ENCODE measurements at places on chromosomes 13 and 19. TPM values are rescaled to one million over a fixed set of nuclear protein-coding genes. Genes with fewer than 3 reads are reported as not detected.
A peak's percentile ranks its signal among the peaks of the same experiment; 100 is the strongest.

DNA sequence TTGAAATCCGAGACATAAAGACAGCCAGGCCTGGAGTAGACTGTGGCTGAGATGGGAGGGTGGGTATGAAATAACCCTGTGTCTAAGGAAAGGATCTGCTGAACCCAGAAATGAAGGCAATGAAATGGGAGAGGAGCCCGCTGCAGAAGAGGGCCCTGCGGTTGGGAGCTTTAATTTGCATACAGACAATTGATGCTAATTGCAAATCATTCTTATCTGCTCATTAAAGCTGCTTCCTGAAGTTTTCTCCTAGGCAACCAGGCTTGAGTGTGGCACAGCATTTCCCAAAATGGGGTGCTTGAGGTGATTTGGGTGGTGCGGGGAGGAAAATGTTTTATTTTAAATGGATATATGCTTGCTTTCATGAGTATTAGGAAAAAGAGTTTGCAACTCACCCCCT is 55.4 kb downstream of the DPF1 start:
- no peak for DNase-seq
- H3K27me3 ChIP-seq, result no peaks in the 10 kb centered on the region
- H3K27ac ChIP-seq, result no peak overlapping the region
- no peak overlapping the region for H3K4me3 ChIP-seq
- H3K36me3 ChIP-seq, result peaks cover 8% of the 10 kb centered on the region

- no peak overlapping the region for H3K27ac ChIP-seq
- peaks cover 2% of the 10 kb centered on the region for H3K4me1 ChIP-seq
- DNase-seq, result no peak
- H3K4me3 ChIP-seq, result no peak overlapping the region
Observed at GRCh38 chr19:18179957-18180356, 6.3 kb downstream of the IFI30 start.

GRCh38 chr19:39335168-39335548 is 685 bp downstream of the GMFG start:
- H3K27me3 ChIP-seq, result no peaks in the 10 kb centered on the region
- H3K36me3 ChIP-seq, result peaks cover 35% of the 10 kb centered on the region
- peaks cover 59% of the 10 kb centered on the region for H3K4me1 ChIP-seq
- DNase-seq, result peak; percentile 61
- peak overlapping the region; percentile 96 for H3K4me3 ChIP-seq

- no peaks in the 10 kb centered on the region for H3K27me3 ChIP-seq
- H3K27ac ChIP-seq, result no peak overlapping the region
- no peak overlapping the region for H3K4me3 ChIP-seq
- DNase-seq, result no peak
Observed at GRCh38 chr19:51398096-51398704, 7.8 kb upstream of the C19orf84 start.

DNA sequence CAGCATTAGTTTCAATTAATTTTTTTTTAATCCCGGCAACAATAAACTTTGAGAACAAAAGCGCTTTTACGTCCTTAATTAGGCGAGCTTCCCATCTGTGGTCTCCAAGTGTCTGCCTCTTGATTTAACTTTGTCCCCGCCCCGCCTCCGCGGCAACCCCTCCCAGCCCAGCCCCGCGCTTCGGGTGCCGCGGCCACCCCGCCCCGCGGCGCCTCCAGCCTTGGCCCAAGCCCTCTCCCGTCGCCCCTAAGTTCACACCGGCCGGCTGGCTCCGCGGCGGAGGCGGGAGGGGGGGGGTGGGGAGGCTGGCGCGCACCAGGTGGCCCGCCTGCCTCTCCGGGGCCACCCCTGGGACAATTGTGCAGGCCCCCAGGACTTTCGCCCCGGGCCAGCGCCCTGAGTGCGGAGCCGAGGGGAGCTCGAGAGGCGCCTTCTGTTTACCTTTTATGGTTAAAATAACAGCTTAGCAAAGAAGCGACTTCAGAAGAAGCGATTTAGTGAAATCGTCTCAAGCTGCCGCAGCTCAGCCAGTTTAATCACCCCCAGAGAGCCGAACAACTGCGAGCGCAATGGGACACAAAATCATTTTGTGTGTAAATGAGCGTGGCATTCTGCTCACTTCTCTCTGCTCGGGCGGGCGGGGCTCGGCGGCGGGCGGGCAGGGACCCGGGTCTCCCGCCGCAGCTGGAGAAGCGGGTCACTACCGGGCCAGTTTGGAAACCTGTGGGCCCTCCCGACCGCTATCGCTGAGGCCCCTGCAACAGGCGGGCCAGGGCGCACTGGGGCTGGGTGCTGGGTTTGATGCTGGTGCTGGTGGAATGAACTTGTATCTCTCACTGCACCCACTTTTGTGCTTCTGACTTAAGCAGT is 1.4 kb downstream of the KCTD15 start:
- H3K36me3 ChIP-seq, result no peaks in the 10 kb centered on the region
- H3K27me3 ChIP-seq, result peaks cover 15% of the 10 kb centered on the region
- H3K27ac ChIP-seq, result peak overlapping the region; percentile 37
- DNase-seq, result peak; percentile 44
- H3K4me1 ChIP-seq, result peaks cover 2% of the 10 kb centered on the region

DNA sequence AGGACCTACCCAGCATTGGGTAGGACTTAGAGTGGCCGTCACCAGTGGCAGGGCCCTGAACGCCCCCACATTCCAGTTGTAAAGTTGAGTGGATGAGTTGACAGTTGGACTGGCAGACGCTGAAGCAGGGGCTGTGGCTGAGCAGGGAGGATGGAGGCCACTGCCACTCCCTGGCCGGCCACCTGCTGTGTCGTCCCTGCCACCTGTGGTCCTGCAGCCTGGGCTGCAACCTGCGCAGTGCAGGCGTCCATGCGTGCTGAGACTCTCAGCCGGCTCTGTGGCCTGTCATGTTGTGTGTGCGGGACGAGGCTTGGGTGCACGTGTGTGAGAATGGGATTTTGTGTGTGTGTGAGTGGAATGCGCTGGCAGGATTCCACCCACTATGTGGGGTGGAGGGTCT is 80.8 kb downstream of the SCGB2B2 start:
- no peak overlapping the region for H3K4me3 ChIP-seq
- no peak for DNase-seq
- H3K27ac ChIP-seq, result no peak overlapping the region
- H3K27me3 ChIP-seq, result no peaks in the 10 kb centered on the region
- peaks cover 9% of the 10 kb centered on the region for H3K4me1 ChIP-seq

DNA sequence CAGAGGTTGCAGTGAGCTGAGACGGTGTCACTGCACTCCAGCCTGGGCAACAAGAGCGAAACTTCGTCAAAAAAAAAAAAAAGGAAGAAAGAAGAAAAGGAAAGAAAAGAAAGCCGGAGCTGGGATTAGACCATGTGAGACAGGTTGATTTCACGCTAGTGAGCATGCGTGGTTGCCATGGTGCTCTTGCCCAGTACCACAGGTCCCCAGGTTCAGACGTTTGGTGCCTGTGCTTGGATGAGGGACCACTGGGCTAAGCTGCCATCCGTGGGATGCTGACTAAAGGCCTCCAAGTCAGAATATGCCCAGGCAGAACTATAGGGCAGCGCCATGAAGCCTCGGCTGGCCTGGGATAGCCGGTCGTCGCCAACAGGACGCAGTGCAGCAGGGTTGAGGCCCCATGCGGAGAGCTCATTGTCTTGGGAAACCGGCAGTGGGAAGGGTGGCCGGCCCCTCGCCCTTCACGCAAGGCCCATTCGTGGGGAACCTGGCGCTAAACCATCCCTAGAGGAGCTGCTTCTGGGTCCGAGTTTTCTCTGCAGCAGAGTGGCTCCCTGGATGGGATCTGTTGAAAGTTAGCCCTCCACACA is 7.2 kb upstream of the TEX101 start:
- no peak overlapping the region for H3K27ac ChIP-seq
- no peak for DNase-seq
- no peak overlapping the region for H3K4me3 ChIP-seq
- H3K36me3 ChIP-seq, result no peaks in the 10 kb centered on the region

- no peak for DNase-seq
- peaks cover 78% of the 10 kb centered on the region for H3K27me3 ChIP-seq
- no peak overlapping the region for H3K4me3 ChIP-seq
- peaks cover 40% of the 10 kb centered on the region for H3K4me1 ChIP-seq
- H3K36me3 ChIP-seq, result no peaks in the 10 kb centered on the region
Observed at GRCh38 chr13:78607409-78608251, 4.3 kb upstream of the POU4F1 start.

DNA sequence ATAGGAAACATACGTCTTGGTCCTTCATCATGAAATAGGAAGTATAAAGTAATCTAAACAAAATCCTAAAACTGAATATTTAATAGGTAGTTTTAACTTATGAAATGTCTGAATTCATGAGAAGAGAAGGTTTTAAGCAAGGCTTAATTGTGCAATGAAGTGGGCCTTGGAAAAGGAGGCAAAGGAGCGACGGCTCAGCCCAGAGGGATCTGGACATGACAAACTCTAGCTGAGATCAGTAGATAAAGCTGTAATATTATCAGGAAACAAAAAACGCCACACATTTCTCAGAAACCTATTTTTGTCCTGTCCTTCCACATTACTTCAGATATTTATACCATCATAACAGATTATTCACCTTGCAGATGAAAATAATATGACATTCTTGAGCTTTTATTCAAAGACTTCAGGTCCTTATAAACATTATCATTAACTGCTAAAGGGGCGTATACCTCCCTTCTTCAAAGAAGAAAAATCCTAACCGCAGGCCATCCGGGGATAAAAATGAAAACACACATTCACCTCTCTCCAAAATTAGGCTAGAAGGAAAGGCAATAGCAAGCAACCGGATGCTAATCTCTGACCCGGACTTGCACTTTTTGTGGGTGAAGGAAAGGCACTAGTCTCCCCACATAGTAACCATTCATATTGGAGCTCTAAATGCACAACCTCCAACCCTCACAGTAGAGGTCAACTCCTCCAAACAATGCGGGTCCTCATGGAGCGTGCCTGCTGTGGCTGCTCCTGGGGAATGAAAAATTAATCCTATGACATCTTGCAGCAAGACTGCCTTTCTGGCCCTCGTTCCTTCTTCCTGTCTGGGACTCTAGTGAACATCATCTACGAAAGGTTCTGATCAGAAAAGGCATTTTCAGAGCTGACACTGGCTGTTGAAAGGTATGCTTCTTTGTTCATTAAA is 108.8 kb downstream of the TBC1D4 start:
- no peak overlapping the region for H3K27ac ChIP-seq
- H3K4me1 ChIP-seq, result peaks cover 4% of the 10 kb centered on the region
- no peaks in the 10 kb centered on the region for H3K27me3 ChIP-seq
- H3K4me3 ChIP-seq, result no peak overlapping the region
- DNase-seq, result no peak

DNA sequence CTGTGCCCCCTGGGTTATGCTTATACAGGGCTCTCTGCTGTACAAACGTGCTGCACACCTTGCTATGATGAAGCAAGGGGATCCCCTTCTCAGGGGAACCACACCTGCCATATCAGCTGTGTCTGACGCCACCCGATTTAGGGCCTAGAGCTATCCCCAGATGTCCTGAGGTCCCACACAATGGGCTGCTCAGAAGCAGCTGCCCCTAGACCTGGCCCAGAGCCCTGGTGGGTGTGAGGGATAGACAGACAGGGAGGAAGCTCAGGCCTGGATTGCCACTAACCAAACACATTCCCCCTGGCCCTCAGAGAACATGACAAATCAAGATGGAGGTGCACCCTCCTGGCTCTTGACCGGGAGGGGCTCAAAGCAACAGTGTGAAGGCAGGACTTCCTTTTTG is 59.3 kb downstream of the TSHZ3 start:
- H3K27ac ChIP-seq, result no peak overlapping the region
- peaks cover 3% of the 10 kb centered on the region for H3K4me1 ChIP-seq
- H3K36me3 ChIP-seq, result no peaks in the 10 kb centered on the region
- no peak overlapping the region for H3K4me3 ChIP-seq
- DNase-seq, result no peak

- no peaks in the 10 kb centered on the region for H3K27me3 ChIP-seq
- H3K4me3 ChIP-seq, result no peak overlapping the region
- DNase-seq, result no peak
- no peak overlapping the region for H3K27ac ChIP-seq
- no peaks in the 10 kb centered on the region for H3K4me1 ChIP-seq
Observed at GRCh38 chr13:83190020-83190419, 692.3 kb downstream of the SLITRK1 start.

GRCh38 chr19:34960940-34961679 is 2.9 kb downstream of the ZNF792 start:
- peaks cover 75% of the 10 kb centered on the region for H3K36me3 ChIP-seq
- H3K27me3 ChIP-seq, result no peaks in the 10 kb centered on the region
- peak overlapping the region; percentile 28 for H3K27ac ChIP-seq

- H3K27ac ChIP-seq, result no peak overlapping the region
- H3K4me3 ChIP-seq, result no peak overlapping the region
- DNase-seq, result no peak
Observed at GRCh38 chr13:31301119-31301518, 101.3 kb downstream of the B3GLCT start.

- H3K4me3 ChIP-seq, result peak overlapping the region; percentile 60
- peak overlapping the region; percentile 90 for H3K27ac ChIP-seq
- H3K4me1 ChIP-seq, result peaks cover 45% of the 10 kb centered on the region
- H3K36me3 ChIP-seq, result no peaks in the 10 kb centered on the region
Observed at GRCh38 chr13:48652851-48653471, 768 bp upstream of the CYSLTR2 start.

DNA sequence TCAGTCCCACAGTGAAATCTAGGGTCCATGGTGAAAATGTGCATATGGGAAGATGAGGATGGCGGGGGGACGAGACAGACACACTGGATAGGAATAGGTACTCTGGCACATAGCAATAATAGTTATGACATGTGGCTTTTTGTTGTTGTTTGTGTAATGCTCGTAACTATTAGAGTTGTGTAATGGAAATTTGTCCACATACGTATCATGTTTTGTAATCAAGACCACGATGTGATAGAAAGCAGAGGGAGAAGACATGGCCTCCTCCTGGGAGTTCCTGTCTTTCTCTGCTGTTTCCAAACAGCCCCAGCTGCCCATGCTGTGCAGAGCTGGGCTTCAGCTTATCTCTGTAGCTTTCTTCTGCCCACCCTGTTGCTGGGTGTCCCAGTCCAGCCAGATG is 185.3 kb upstream of the TMTC4 start:
- DNase-seq, result no peak
- H3K4me3 ChIP-seq, result no peak overlapping the region
- no peak overlapping the region for H3K27ac ChIP-seq

DNA sequence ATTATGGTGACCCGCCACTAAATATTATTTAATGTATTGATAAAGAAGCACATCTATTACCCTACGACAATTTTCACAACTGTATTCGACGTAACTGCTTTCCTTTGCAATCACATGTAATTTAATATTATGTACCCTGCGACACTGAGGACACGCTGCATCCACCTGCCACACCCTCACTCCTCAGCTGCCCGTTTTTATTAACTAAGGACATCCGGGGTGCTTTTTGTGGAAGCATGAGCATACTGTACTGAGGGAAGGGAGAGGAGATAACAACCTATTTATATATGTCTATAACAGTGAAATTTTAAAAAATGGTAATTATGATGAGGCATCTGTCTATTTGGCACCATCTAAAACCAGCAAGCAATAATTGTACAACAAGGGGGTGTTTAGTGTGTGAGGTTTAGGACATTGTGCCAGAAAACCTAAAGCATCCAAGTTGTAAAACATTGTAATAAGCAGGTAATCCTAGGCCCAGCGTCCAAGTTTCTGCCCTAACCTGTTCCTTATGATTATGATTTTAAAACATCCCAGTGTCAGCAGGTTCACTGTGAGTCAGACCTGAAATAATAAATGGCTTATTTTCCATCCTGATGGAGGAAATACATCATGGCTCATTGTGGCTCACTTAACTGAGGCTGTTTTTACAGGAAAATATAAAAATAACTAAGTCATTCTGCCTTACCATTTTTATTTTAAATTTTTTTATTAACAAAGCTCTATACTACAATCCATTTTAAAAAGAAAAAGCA is 56.3 kb downstream of the FOXO1 start:
- no peak overlapping the region for H3K4me3 ChIP-seq
- no peak for DNase-seq
- H3K4me1 ChIP-seq, result peaks cover 93% of the 10 kb centered on the region

ATP7B gene
- 1.4 TPM for total RNA-seq

CEACAM20 gene
- not detected for total RNA-seq

TEX29 gene
- 0.46 TPM for total RNA-seq

RABAC1 gene
- total RNA-seq, result 49.7 TPM

KIR2DL3 gene
- total RNA-seq, result not detected

PGPEP1 gene
- total RNA-seq, result 20.0 TPM

PSG6 gene
- total RNA-seq, result not detected

LHB gene
- total RNA-seq, result 0.51 TPM
